ENCODE measurements at places on chromosomes 4 and X. TPM values are rescaled to one million over a fixed set of nuclear protein-coding genes. Genes with fewer than 3 reads are reported as not detected.

The HSFX2 gene
- total RNA-seq: 0.70 TPM

- no peak for DNase-seq
Measured at GRCh38 chr4:189299706-189300105, 641.0 kb upstream of the FRG1 start.

GRCh38 chr4:127417885-127418535, 214.7 kb upstream of the INTU start:
- DNase-seq: peak; percentile 30

GRCh38 chr4:23374259-23374658, 515.6 kb downstream of the PPARGC1A start:
- DNase-seq: no peak

- peak; percentile 68 for DNase-seq
Measured at GRCh38 chr4:151276787-151277562, at the start of gene PRSS48. Gene PRSS48 (plus strand): TSS chr4:151277161. CDS start chr4:151277173, 12 bp downstream.

The RENBP gene
- 0.08 TPM for total RNA-seq

The ERVMER34-1 gene
- total RNA-seq: 4.6 TPM

- DNase-seq: no peak
Measured at GRCh38 chr4:90840828-90841227, 713.6 kb downstream of the CCSER1 start.

The MUC7 gene
- not detected for total RNA-seq

- peak; percentile 78 for DNase-seq
Measured at GRCh38 chr4:159175085-159175988, 72.5 kb downstream of the RAPGEF2 start.

The USP26 gene
- total RNA-seq: not detected

The USP17L27 gene
- total RNA-seq: not detected

- DNase-seq: no peak
Measured at GRCh38 chrX:24657671-24658386, 10.7 kb upstream of the PCYT1B start.

DNA sequence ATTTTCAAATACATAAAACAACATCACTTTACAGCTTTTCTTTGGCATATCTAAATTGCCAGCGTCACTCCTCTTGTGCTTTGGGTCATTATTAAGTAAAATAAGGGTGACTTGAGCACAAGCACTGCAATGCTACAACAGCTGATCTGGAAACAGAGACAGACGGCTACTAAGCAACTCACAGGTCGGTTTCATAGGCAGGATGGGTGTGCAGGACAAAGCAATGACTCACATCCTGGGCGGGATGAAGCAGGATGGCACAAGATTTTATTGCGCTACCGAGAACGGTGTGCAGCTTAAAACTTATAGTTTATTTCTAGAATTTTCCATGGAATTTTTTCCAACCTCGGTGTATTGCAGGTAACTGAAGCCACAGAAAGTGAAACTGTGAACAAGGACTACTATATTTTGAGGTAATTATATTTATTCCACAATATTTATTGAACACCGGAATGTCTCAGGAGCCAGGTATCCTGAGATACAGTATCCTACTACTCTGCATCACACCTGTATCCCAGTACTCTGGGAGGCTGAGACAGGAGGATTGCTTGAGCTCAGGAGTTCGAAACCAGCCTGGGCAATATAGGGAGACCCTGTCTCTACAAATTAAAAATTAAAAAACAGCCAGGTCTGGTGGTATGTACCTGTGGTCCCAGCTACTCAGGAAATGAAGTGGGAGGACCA, 215.5 kb downstream of the APBB2 start:
- DNase-seq: peak; percentile 76

The CXorf49 gene
- not detected for total RNA-seq

The PABPC5 gene
- not detected for total RNA-seq

- DNase-seq: no peak
Measured at GRCh38 chr4:139587446-139587845, 31.4 kb upstream of the SETD7 start.

DNA sequence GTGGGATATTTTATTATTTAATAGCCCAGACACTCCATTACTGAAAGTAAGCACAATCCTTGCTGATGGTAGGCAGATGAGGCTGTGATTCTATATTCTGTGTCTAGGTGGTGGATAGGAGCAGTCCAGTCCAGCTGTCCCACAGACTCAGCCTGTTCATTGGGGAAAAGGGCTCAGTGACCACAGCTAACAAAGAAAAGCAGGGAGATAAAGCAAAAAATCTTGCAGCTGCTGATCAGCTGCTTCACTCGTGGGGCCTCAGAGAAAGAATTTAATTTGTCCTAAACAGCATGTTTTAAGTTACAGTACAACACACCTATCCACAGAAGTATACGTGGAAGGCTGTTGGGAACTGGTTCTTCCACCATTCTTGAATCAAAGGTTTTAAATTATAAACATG, 40.7 kb upstream of the ANK2 start:
- no peak for DNase-seq

The SHOX gene
- not detected for total RNA-seq
